Vagina (tissue), 2 donors: ENCODE measurements at places on chromosomes 13 and 19.

DNA sequence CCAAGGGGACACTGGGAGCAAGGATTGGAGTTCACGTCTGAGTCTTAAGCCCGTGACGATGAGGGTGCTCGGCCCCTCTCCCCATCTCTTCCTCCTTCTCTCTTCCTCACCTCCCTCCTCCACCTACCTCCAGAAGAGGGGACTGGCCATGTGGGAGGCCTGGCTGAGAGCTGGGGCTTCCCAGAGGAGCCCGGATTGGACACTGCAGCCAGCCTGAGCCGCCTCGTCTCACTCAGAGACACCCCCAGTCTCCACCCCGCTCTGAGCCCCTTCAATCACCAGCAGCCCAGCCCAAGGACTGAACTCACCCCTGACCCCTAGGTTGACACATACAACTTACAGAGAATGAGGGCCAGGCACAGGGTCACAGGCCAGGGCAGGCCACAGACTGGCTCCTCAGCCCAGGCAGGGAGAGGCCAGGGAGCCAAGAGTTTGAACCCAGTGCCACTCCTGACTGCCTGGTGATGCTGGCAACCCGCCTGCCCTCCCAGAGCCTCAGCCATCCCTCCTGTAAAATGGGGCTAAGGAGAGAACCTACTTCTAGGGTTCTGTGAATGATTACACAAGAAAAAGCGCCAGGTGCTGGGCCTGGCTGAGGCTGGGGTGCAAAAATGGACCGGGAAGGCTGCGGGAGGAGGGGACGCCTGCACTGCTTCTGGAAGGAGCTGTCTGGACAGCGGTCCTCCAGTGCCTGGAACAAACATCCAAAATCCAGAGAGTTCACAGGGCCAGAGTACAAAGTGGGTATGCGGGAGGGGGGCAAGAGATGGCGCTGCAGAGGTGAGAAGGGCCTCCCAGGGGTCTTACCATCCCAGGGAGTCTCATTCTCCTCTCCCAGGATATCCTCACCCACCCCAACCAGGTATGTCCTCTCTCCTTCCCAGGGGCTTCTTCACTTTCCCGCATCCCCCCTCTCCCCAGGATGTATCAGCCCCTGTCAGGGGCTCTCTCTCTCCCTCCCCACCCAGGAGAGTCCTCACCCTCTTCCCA lies 1.1 kb downstream of the CD79A start:
- no peak for DNase-seq

GRCh38 chr13:39159846-39160370 lies 121.7 kb downstream of the NHLRC3 start:
- no peak for DNase-seq

DNA sequence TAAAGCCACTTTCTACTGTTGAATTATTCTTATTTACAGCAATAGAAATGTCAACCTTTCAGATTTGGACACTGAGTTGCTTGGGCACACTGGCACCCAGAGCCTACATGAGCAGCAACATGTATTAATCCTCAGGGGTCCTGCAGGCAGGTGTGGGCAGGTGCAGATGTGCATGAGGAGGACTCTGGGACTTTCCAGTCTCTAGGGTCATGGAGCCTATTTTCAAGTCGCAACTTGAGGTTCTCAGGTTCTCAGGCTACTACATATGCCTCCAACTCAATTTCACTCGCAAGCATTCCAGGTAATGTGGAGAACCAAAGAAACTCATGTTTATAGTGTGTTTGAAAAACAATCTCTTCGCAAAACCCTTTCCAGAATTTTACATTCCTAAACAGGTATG lies 73.2 kb downstream of the STARD13 start:
- DNase-seq, result no peak

DNA sequence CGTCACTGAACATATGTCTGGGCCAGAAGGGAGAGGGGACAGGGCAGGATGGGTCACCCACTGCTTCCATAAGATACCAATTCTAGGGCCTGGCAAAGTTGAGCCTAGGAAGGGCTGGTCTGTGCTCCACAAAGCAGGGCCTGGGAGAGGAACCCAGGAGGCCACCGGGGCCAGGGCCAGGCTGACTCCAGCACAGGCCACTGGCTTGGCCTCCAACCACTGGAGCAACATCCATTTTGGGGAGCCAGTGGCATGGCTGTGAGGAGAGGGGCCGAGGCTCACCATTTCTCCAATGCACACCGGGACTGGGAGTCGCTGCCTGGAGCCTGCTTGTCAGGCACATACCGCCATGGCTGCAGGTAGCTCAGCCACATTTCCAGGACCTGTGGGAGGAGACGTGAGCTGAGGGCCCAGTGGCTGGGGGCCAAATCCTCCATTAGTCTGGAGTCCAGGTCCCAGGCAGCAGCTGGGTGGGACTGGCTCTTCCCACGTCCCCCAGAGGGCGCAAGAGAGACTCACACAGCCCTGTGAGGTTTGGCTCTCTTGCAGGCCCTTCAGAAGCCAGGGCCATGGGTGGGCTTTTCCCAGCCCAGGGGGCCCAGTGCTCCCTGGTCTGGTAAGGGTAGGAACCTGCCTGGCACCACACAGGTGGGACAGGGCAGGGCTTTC lies 27.7 kb downstream of the TUBA3C start:
- no peak for DNase-seq

GRCh38 chr19:2135474-2136402 lies 15.6 kb downstream of the AP3D1 start:
- no peak for DNase-seq

- DNase-seq, result no peak
Observed at GRCh38 chr13:73179650-73180274, 121.0 kb downstream of the KLF5 start.

DNA sequence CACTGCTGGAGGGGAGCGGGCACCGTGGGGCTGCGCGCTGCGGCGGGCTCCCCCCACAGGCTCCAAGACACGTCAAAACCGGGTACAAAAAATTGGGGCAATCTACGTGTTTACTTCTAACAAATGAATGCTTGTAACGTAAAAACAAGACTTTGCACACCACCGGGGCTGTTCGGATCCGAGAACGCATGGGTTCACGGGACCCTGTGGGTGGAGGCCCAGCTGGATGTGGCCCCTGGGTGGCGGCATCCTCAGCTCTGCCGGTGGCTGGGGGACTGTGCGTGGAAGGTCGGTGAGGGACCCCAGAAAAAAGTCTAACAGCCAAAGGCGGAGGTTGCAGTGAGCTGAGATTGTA lies 10.3 kb upstream of the SLC7A10 start:
- no peak for DNase-seq

DNA sequence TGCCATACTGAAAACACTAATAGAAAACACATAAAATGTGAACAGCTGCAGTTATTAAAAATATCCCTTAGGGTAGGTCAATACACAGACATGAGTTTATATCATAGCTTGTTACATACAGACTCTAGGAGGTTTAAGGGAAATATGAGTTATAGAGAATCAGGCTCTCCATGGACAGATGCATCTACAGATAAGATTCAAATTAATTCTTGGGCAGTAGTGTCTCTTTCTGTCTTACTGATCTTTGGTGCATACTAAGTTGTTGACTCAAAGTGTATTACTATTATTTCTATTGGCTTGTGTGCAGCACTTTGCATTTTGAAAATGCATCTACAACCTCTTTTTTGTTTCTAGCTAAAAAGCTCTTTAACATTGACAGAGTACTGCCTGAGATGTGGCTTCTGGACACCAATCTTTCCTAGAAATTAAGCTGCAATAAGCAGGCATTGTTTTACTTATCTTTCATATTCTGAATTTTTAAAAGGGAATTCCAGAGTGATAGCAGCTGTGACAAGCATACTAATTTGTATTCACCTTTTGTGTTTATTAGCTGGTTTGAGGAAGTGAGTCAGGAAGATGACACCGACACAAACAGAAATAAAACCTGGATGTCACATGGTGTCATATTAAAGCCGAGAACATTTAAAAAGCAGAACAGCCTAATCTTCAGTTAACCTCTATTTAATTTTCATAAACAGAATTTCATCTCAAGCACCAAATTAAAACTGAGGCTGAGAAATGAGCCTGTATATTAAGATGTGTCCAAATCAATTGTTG lies 399.0 kb downstream of the PCDH9 start:
- DNase-seq, result no peak

DNA sequence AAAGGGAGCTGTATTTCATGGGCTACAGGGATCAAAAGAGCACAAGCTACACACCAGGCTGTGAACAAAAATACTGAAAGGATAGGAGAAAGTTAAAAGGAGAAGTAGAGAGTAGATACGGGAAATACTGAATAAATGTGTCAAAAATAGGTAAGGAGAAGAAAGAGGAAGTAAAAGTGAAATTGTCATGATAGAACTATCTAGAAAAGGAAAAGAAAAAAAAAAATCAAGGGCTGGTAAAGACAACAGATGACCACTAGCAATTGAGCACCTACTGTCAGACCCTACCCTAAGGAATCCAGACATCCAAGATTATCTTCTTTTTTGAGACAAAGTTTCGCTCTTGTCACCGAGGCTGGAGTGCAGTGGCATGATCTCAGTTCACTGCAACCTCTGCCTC lies 4.8 kb downstream of the RUBCNL start:
- no peak for DNase-seq

- DNase-seq, result no peak
Observed at GRCh38 chr19:42295831-42296525, 6.0 kb upstream of the PRR19 start.

DNA sequence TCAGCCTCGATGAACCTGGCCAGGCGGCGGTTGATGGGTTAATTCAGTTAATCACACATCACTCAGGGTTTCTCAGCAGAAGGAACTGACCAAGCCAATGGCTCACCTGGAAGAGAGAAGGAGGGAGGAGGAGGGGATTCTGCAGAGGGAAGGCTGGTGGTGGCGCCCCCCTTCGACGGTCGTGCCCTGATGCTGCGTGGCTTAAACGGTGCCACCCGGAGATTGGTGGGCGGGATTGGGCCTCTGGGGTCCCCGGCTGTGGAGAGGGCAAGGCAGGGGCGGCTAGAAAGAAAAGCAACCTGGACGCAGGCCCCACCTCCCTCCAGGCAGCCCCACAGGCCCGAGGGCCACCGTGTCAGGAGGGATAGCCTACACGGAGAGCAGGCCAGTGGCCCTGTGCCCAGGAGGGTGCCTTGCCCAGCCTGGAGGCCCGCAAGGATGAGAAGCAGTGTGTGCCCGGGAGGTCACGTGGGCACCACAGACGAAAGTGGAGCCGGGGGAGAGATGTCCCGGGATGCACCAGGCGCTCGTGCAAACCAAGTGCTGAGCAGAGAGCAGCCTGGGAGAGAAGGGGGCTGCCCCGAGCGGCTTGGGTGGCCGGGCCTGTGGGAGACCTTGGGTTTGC lies 16.0 kb downstream of the CSNK1G2 start:
- no peak for DNase-seq

GRCh38 chr13:113577881-113578435 lies 6.6 kb upstream of the TFDP1 start:
- no peak for DNase-seq
